ENCODE measurements at places on chromosomes 6 and 20. TPM values are rescaled to one million over a fixed set of nuclear protein-coding genes. Genes with fewer than 3 reads are reported as not detected.

The CALHM4 gene
- total RNA-seq = not detected

The GTSF1L gene
- not detected for total RNA-seq

The ARMC2 gene
- total RNA-seq = 0.34 TPM

The GPSM3 gene
- total RNA-seq = 13.7 TPM

The DAAM2 gene
- 8.3 TPM for total RNA-seq

The ARMH2 gene
- total RNA-seq = not detected

The CRISP2 gene
- total RNA-seq = 0.29 TPM

The FBXO30 gene
- total RNA-seq = 3.3 TPM

The SLC12A5 gene
- not detected for total RNA-seq

All from A375 (cell line).